Stimulated activated CD8-positive, alpha-beta memory T cell treated with anti-CD3 and anti-CD28 coated beads, Interleukin-4, amount 100 ng/mL, for 4 hours (primary cell): ENCODE measurements at places on chromosomes 5 and 9.

DNA sequence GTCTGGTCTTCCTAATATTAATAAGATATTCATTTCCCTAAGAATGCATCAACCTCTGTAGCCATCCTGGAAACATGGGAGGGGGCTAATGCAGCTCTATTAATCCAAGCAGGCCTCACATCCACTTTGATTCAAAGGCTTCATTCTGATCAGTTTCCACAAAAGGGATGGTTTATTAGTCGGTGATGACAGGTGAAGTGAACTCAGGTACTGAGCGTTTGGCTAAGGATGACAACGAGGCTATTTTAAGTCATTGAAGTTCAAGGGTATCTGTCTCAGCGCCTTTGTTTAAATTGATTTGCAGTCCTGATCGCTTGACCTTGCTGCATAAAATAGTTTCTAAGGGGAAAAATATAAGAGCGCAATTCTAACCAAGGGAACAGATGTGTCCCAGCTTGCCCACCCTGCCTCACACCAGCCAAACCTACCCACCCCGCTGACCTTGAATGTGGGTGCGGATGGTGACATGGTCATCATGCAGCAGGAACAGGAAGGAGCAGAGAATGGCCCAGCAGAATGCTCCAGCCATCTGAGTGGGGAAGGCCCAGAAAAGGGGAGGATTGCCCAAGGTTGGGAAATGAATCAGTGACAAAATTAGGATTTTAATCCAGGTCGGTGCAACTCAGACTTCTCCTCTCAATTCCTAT lies 70.5 kb upstream of the ZNF618 start:
- no peak for DNase-seq

GRCh38 chr5:92977846-92978540 lies 603.0 kb downstream of the NR2F1-AS1 start:
- no peak for DNase-seq

DNA sequence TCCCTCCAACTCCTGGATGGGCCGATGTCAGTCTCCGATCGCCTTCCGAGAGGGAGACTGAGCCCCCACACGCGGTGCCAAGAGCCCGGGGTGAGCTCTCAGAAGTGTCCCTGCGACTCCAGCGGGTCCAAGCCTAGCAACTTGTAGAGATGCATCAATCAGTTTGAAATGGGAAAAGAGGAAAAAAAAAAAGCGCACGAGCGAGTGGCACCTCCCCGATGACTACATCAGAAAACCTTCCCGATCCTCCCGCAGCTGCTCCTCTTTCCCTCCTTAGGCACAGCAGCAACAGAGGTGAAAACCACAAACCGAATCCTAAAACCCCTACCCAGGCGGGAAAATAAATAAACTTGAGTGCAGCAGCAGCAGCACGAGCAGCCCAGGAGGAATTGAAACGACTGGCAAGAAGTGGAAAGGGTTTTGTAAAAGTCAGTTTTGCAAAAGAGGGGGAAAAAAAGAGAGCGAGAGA lies 1.0 kb upstream of the EFNA5 start:
- no peak for DNase-seq

- DNase-seq = no peak
These were observed 10.9 kb upstream of the ZDHHC11 start for GRCh38 chr5:861442-862366.

- DNase-seq = no peak
These were observed 42.8 kb upstream of the EGFL7 start for GRCh38 chr9:136619742-136620440.

DNA sequence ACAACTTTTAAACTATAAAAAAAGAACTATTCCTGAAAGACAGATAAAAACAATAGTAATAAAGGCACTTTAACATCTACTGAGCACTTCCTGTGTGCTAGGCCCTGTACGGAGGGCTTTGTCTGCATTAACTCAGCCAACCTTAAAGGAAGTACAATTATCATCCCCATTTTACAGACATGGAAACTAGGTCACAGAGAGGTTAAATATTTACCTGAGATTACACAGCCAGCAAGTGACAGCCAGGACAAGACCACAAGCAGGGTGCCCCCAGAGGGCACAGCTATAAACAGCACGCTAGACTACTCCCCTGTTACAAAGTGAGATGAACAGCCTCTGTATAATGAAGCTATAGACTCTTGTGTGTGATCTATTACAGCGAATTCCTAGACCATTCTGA lies 25.5 kb downstream of the DDX31 start:
- no peak for DNase-seq

GRCh38 chr9:36995927-36996705 lies 38.0 kb downstream of the PAX5 start:
- no peak for DNase-seq

- no peak for DNase-seq
These were observed 1381.8 kb downstream of the EFNA5 start for GRCh38 chr5:106288979-106289378.

DNA sequence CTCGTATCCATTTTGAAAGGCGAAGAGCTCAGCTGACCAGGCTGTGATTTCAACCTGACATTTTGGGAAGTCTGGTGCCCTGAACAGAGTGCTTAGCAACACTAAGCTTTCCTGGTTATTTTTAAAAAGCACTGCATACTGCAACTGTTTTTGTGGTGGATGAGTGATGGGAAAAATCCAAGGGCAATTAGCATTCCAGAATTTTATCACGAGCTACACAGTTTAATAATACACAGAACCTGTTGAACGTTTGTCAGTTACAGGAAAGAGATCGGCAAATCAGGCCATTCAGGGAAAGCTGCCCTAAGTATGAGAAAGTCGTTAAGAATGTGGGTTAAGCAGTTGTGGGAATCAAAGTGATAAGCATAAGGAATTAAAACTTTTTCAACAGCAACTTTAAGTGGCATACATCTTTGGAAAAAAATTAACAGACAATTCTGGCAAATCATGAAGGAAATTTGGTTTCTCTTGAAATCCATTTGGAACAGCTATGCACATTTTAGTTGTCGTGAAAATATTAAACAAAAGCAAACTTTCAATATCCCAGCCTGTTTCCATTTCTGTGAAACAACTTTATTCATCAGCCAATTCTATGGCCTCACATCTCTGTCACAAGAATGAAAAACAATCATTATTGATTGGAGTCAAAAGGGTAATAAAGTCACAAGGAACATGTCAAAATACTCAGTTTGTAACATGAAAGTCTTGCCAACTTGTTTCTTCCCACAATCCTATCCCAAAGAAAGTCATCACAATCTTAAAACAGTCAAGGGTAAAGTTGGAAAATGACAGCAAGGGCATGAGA lies 25.7 kb downstream of the PUM3 start:
- DNase-seq = no peak
